ENCODE measurements at places on chromosomes 1 and 21. TPM values are rescaled to one million over a fixed set of nuclear protein-coding genes. Genes with fewer than 3 reads are reported as not detected.

DNA sequence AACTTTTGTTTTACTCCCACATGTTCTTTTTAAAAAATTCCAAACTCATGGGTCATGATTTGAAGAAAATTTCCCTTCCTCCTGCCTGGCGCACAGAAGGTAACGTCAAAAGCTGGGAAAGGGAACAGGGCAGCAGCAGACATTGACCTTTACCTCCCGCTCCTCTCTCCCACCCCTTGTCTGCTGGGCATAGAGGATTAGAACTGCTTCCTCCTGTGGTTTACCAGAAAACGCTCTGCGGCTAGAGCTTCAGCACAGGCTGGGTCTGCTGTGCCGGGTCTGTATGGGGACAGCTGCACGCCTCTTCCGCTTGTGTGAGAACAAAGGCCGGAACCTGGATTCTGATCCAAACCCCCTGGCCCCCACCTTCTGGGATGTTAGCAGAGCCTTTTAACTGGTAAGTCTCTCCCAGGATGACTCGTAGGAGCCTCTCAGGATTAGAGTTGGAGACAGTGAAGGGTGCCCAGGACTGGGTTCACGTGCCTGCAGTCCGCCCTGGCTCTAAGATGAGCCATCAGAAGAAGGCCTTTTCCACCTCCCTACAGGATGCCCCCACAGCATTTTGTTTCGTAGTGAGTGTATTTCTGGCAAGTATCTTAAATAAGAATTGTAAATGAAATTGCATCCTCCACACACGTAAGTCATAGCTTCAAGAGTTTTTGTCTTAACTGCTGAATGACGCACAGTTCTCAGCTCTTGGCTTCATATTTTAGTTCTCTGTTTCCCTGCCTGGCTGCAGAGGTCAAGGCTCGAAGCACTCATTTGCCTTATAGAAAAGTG is 5.2 kb downstream of the H6PD start:
- peaks cover 46% of the 10 kb centered on the region for H3K4me1 ChIP-seq
- H3K27me3 ChIP-seq, result no peaks in the 10 kb centered on the region
- H3K4me3 ChIP-seq, result peak overlapping the region; percentile 56
- no peaks in the 10 kb centered on the region for H3K36me3 ChIP-seq
- no peak overlapping the region for H3K27ac ChIP-seq

DNA sequence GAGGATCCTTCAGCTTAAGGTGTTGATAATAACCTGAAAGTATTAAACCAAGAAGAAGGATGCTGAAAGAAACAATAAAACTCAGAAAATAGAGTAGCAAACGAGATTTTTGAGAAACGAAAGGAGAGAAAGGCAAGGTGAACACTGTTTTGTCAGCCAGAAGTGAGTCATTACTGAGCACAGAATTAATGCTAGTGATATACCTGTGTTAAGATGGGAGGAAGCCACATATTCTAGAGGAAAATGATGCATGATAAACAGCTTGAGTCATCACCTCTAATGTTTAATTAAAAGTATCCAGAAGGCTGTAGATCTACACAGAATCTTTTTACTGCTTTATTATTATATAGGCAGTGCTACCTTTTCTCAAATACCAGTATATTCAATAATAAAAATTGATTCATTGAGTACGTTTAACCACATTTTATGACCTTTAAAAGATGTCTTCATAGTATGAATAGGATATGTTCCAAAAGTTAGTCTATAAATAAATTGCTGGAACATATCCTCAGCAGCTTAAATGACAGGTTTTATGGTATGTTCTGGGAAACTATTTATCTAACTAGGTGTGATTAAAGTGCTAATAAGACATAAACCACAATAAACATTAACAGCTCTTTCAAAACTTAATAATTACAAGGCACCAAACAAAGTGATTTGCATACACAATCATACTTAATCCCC is 10.3 kb downstream of the SH3GLB1 start:
- H3K27me3 ChIP-seq, result no peaks in the 10 kb centered on the region
- no peaks in the 10 kb centered on the region for H3K4me1 ChIP-seq
- no peak for DNase-seq

DNA sequence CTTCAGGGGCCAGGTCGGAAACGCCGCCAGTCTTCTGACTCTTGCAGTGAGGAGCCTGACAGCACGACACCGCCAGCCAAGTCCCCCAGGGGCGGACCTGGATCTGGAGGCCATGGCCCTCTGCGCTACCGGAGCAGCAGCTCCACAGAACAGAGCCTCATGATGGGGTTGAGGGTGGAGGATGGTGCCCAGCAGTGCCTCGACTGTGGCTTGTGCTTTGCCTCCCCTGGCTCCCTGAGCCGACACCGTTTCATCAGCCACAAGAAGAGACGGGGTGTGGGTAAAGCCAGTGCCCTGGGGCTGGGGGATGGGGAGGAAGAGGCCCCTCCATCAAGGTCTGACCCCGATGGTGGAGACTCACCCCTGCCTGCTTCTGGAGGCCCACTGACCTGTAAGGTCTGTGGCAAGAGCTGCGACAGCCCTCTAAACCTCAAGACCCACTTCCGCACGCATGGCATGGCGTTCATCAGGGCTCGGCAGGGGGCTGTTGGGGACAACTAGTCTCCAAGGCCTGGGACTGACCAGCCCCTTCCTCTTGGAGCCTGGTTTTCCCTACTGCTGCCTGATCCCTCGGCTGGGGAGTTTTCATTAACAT is 8.7 kb downstream of the ZNF687 start:
- H3K4me3 ChIP-seq, result no peak overlapping the region
- peaks cover 44% of the 10 kb centered on the region for H3K36me3 ChIP-seq
- H3K4me1 ChIP-seq, result peaks cover 25% of the 10 kb centered on the region
- H3K27ac ChIP-seq, result no peak overlapping the region
- no peaks in the 10 kb centered on the region for H3K27me3 ChIP-seq

GRCh38 chr1:61247051-61247825 is 164.9 kb downstream of the NFIA start:
- H3K4me1 ChIP-seq, result no peaks in the 10 kb centered on the region
- H3K27ac ChIP-seq, result no peak overlapping the region
- no peak for DNase-seq
- H3K36me3 ChIP-seq, result no peaks in the 10 kb centered on the region
- H3K4me3 ChIP-seq, result no peak overlapping the region
- H3K27me3 ChIP-seq, result no peaks in the 10 kb centered on the region

GRCh38 chr1:113765306-113766230 is 6.3 kb upstream of the PHTF1 start:
- H3K27ac ChIP-seq, result no peak overlapping the region
- H3K27me3 ChIP-seq, result no peaks in the 10 kb centered on the region
- no peaks in the 10 kb centered on the region for H3K4me1 ChIP-seq
- peaks cover 32% of the 10 kb centered on the region for H3K36me3 ChIP-seq
- DNase-seq, result no peak
- no peak overlapping the region for H3K4me3 ChIP-seq

DNA sequence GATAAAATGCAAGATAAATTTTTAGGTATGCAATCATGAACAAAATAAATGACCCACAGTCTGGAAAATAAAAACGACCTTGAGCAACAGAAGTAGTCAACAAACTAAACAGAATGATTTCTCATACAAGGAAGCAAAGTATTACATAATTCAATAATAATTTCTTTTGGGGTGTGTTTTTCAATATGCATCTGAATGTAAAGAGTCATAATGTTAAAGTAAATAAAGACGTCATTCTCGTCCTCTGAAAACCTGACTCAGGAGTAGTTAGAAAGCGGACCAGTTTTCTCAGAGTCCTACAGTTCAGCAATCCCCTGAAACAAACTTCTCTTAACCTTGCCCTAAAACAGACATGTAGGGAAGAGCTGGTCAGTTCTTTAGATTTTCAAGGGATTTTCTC is 18.6 kb downstream of the CDC42BPA start:
- no peaks in the 10 kb centered on the region for H3K27me3 ChIP-seq
- no peaks in the 10 kb centered on the region for H3K4me1 ChIP-seq
- no peaks in the 10 kb centered on the region for H3K36me3 ChIP-seq
- no peak overlapping the region for H3K4me3 ChIP-seq

DNA sequence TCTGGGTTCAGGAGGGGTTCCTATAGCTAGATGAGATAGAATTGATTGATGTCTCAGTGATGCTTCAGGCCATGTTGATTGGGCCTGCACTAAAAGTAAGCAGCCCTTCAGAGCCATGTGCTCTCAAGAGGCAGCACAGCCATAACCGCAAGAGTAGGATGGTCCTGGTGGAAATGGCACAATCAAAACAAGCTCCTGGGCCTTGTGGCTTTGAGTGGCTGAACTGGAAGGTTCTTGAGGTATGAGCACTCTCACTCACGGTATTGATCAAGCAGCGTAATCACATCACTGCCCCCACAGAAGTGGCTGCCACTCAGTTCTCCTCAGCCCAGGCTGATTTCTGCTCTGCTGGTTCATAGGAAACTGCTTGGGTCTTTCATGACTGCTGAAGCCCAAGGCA is 76.0 kb downstream of the DDR2 start:
- no peaks in the 10 kb centered on the region for H3K27me3 ChIP-seq
- DNase-seq, result no peak
- H3K4me1 ChIP-seq, result no peaks in the 10 kb centered on the region
- H3K36me3 ChIP-seq, result no peaks in the 10 kb centered on the region
- H3K27ac ChIP-seq, result no peak overlapping the region

GRCh38 chr1:56502700-56503245 is 76.6 kb downstream of the PLPP3 start:
- no peaks in the 10 kb centered on the region for H3K27me3 ChIP-seq
- DNase-seq, result no peak
- H3K4me3 ChIP-seq, result no peak overlapping the region
- no peaks in the 10 kb centered on the region for H3K4me1 ChIP-seq
- H3K36me3 ChIP-seq, result no peaks in the 10 kb centered on the region
- no peak overlapping the region for H3K27ac ChIP-seq

HHAT gene
- 3.0 TPM for total RNA-seq

CYP4Z1 gene
- total RNA-seq, result not detected

FALEC gene
- total RNA-seq, result 0.85 TPM

AXDND1 gene
- not detected for total RNA-seq

LCE3A gene
- not detected for total RNA-seq

MIB2 gene
- total RNA-seq, result 68.9 TPM

CD48 gene
- total RNA-seq, result 249 TPM

All from T-cell (primary cell).